ENCODE measurements at places on chromosomes 13 and 19. TPM values are rescaled to one million over a fixed set of nuclear protein-coding genes. Genes with fewer than 3 reads are reported as not detected.

Gene MEGF8
- total RNA-seq, result 30.2 TPM

Gene FCAR
- total RNA-seq, result not detected

Gene NPHS1
- not detected for total RNA-seq

Gene KRTDAP
- total RNA-seq, result not detected

Gene CGB3
- not detected for total RNA-seq

Gene KL
- 1.4 TPM for total RNA-seq

Gene C19orf73
- 2.7 TPM for total RNA-seq

Gene ZNF260
- total RNA-seq, result 15.8 TPM

Gene ZNF160
- total RNA-seq, result 5.5 TPM

Gene DACH1
- total RNA-seq, result not detected

Gene IL27RA
- 10.1 TPM for total RNA-seq

Gene ARGLU1
- 43.0 TPM for total RNA-seq

Gene KBTBD6
- total RNA-seq, result 5.6 TPM

Gene CEACAM20
- total RNA-seq, result not detected

Gene ATXN8OS
- total RNA-seq, result not detected

Gene CLEC17A
- not detected for total RNA-seq

Gene OVOL3
- not detected for total RNA-seq

Gene NCCRP1
- 9.9 TPM for total RNA-seq

Gene MEIS3
- total RNA-seq, result not detected

Gene CCDC61
- total RNA-seq, result 10.1 TPM

Gene FOXO1
- total RNA-seq, result 6.3 TPM

All from epithelial cell of proximal tubule (primary cell).